Activated T-cell treated with anti-CD3 and anti-CD28 coated beads for 1 hour (primary cell): ENCODE measurements at places on chromosomes 4 and X.

DNA sequence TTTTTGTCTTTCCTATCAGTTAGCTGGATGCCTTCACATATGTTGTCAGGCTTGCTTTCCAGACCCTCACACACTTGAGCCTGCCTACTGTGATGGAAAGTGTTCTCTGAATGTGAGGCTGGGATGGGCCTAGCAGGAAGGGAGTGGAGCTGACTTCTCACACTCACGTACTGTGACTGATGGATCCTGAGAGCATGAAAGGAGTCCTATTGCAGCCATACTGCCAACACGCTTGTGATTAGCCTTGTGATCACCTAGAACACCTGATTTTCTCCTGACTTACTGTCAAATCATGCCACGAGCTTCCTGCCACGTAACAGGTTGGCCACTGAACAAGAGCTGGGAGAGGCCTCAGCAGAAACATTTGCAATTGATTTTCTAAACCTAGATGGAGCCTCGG, 49.9 kb downstream of the ACOX3 start:
- no peak for DNase-seq

- DNase-seq: no peak
These were observed 492.5 kb upstream of the INTU start for GRCh38 chr4:127140306-127140705.

GRCh38 chr4:113952452-113953029, 26.9 kb downstream of the ARSJ start:
- DNase-seq: no peak

- DNase-seq: no peak
These were observed 78.0 kb downstream of the PRDM5 start for GRCh38 chr4:120844528-120844921.

GRCh38 chr4:151955721-151956380, 195.0 kb upstream of the GATB start:
- DNase-seq: no peak

GRCh38 chr4:90082449-90082848, 44.7 kb upstream of the CCSER1 start:
- DNase-seq: no peak
